Aorta (tissue), 5 donors: ENCODE measurements at places on chromosomes 2 and 18. TPM values are rescaled to one million over a fixed set of nuclear protein-coding genes. Genes with fewer than 3 reads are reported as not detected.

The GTF2A1L gene
- total RNA-seq: not detected

The SIX3 gene
- total RNA-seq: not detected

The CDK5R2 gene
- not detected for total RNA-seq

The CCDC93 gene
- 42.8 TPM for total RNA-seq

The SLC16A14 gene
- 2.0 TPM for total RNA-seq

The CTAGE1 gene
- not detected for total RNA-seq

The ADD2 gene
- total RNA-seq: 1.7 TPM

The RND3 gene
- total RNA-seq: 24.9 TPM

The DSG1 gene
- total RNA-seq: not detected
